ENCODE measurements at places on chromosomes 6 and 20. TPM values are rescaled to one million over a fixed set of nuclear protein-coding genes. Genes with fewer than 3 reads are reported as not detected.
A peak's percentile ranks its signal among the peaks of the same experiment; 100 is the strongest.

CARMIL1 gene
- total RNA-seq, result 11.6 TPM

GRCh38 chr6:127520066-127520465 lies 931 bp upstream of the MTCL3 start:
- DNase-seq, result no peak

DNA sequence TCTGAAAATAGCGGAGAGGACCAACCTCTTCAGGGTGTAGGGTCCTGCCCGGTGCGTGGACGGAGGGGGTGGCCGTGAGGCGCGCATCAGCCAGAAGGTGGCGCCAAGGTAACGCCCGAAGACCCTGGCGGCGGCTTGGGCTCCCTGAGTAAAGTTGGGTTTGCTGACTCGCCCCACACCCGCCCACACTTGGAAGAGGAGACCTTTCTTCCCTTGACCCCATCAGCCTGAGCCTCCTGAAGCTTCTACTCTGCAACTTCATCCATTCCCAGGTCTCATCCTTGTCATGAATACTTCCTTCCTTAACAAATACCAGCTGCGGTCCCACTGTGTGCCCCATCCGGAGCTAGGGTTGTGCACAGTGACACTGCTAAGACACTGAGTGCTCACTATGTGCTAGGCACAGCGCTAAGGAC lies 14.6 kb downstream of the CD40 start:
- DNase-seq, result peak; percentile 51

DNA sequence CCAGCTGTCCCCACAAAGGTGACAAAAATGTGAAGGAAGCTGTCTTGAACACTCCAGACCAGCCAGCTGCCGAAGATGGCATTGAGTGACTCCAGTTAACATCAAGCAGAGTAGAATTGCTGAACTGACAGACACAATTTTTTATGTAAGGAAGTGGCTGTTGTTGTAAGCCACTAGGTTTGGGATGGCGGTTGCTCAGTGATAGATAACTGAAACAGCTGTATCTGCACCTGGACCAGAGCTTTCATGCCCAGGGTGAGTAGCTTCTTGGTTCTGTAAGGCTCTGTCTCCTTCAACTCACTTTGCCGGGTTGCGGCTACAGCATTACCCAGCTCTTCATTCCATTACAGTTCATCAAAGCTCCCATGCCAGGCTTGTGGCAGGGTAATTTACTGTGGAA lies 49.7 kb upstream of the DDR1 start:
- DNase-seq, result peak; percentile 18

GRCh38 chr6:150129616-150130505 lies 13.0 kb upstream of the PPP1R14C start:
- no peak for DNase-seq

RBCK1 gene
- 108 TPM for total RNA-seq

- DNase-seq, result no peak
Observed at GRCh38 chr20:33781133-33781532, 30.0 kb upstream of the CHMP4B start.

DNA sequence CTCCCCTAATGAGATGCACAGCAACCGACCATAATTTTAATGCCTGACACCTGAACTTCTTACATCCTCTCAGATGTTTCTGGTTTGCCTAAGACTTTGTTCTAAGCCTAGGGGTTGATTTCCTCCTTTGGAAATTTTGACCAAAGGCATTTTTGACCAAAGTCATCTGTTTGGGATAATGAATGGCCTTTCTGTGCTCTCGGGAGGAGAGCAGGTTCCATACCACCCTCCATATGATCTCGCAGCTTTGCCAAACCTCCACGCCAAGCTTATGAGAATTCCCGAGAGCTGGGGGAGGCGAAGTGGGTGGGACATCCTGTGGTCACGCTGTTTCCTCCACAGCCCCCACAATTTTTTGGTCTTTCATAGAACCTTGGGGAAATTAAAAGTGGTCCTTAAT lies 91.7 kb downstream of the SCML4 start:
- DNase-seq, result no peak

RING1 gene
- 43.8 TPM for total RNA-seq

DNA sequence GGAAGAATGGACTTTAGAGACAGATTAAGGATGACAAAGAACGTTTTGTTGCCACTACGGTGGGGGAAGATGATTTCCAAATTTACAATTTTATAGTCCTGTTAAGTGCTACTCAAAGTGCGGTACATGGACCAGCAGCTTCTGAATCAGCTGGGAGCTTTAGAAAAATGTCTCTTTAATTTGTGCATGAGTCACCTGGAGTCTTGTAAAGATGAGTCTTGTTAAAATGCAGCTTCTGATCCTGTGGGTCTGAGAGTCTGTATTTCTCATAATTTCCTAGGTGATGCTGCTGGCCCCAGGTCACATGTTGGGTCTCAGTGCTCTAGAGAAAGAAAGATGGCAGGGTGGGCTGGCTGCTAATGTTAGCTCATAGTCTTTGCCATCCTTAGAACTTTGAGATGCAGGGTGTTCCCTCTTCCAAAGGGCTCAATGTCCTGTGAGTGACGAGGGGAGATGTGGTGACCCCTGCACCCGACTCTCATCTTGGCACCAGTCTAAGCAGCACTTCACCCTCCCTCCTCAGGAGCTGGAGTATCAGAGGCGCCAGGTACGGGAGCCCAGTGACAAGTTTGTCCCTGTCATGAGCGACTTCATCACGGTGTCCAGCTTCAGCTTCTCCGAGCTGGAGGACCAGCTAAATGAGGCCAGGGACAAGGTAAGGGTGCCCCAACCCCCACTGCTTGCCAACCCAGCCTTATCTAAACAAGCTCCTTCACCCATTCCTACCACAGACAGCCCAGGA lies 34.5 kb downstream of the MOCS1 start:
- DNase-seq, result no peak

GRCh38 chr20:34472246-34472925 lies 43.8 kb upstream of the DYNLRB1 start:
- no peak for DNase-seq

DNA sequence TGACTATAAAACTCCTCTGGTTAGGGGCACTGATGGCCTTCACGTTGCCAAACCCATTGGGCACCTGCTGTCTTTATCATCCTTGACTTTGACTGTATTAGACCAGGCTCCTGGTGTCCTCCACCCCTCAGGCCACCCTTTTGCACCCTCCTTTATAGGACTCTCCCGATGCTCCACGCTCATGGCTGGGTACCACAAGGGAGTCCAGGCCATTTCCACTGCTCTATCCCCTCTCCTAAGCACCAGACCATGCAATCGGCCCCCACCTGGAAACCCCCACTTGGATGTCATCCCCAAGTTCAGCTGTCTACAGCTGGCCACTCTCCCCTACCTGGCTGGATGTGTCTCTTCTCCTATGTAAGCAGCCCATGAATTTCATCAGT lies 115.2 kb downstream of the TOX2 start:
- DNase-seq, result no peak

DNA sequence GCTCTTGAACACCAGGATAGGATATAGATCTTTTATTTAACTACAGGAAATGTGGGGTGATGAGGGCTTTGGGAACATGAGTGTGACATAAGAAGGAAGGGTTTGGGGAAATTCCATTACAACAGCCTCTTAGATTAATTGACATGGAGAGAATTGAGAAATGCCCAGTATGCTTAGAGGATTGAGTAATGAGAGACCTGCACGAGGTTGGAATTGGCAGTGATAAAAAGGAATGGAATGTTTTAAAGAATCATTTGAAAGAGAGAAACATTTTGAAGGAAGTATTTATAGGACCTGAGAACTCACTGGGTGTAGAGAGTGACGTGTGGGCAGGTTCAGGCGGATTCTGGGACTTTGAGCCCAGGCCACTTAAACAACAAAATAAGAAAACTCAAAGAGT lies 227.0 kb downstream of the BMP2 start:
- no peak for DNase-seq

- peak; percentile 81 for DNase-seq
Observed at GRCh38 chr6:107716688-107717089, 107.4 kb downstream of the SCML4 start.

DNA sequence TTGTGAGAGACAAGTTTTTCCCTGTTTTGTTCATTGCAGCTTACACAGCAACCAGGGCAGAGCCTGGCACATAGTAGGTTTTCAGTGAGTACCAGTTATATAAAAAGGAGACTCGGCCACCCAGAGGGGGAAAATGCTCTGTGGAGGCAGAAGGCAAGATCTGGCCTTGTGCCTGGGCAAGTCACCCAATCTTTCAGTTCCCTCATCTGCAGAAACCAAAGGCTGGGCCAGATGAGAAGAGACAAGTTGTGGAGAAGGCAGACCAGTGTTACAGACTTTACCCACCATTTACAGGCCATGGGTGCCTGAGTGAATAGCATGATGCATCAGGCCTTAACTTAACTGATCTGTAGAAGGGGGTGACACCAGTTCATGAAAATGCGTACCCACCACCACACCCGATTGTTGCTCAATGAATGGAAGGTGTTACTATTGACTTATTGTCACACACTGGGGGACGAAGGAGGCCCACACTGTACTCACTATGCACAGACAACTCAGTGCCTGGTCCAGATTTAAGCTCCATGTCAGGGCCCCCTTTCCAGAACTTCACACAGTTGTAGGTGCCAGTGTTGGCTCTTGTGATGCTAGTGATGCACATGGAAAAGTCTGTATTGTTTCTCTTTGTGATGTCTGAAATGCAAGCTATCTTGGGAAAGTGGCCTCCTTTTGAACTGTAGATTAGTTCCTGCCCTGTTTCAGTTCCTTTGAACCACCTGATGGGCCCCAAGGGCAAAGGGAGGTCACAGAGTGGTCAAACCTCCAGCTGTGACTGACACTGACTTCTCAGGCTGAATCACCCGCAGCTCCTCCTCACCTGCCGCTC lies 64.3 kb upstream of the SIRPG start:
- no peak for DNase-seq

DNA sequence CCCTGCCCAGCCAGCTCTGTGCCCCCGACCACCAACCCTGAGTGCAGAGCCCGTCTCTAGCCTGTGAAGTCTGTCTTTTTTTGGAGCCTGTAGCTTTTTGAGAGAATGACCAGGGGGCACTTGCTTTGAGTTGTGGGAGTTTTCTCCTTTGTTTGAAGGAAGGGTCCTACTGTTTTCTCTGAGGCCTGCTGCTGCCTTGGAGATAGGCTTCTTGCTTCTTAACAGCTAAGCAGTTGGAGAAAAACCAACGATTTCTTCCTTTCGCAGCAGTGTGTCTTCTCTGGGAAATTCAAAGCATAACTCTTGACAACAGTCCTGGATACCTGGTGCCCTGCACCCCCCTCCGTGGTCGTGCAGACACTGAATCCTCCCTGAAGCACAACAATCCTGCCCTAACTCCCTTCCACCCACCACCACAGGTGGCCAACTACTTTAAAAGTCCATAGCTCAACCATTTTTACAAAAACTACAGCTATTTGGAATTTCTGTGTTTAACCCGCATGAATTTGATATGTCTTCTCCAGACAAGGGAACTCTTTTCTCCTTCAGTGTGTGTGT lies 61.0 kb downstream of the FAM50B start:
- DNase-seq, result no peak

DNA sequence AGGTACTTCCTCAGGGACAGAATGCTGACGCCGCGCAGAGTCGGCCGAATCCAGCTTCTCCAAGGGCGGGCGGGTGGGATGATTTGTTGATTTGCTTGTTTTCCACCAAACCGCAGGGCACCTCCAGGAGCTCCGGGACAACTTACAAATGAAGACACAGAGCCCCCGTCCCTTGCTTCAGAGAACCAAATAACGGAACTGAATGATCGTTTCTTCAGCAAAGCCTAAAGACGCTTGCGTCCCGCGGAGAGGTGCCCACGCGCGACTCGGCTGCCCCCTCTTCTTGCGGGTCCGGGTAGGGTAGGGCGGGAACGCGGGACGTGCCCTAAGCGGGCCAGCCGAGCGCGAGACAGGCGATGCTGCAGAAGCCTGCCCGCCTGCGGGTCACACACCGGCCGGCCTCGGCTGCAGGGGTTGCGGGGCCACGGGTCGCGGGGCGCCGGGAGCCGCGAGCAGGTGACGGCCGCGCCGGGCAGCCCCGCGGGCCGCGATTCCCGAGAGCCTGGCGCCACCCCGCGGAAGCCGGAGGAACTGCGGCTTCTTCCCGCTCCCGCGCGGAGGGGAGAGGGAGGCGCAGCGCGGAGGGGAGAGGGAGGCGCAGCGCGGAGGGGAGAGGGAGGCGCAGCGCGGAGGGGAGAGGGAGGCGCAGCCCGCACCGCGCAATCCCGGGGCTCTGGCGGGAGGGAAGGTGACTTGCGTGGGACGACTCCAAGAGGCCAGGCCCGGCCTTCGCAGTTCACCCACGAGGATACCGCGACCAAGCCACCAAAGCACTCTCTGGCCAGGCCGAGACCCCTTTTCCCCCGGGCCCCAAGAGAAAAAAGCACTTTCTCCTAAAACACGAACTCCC lies 7.7 kb upstream of the FOXF2 start:
- DNase-seq, result peak; percentile 28

TMEM217 gene
- total RNA-seq, result 0.23 TPM

- DNase-seq, result no peak
Observed at GRCh38 chr6:34951731-34952130, 62.7 kb downstream of the ANKS1A start.

- no peak for DNase-seq
Observed at GRCh38 chr6:20931093-20931492, 396.8 kb downstream of the CDKAL1 start.

GRCh38 chr6:14620522-14620921 lies 502.9 kb downstream of the CD83 start:
- no peak for DNase-seq

- DNase-seq, result no peak
Observed at GRCh38 chr6:16486661-16487060, 248.3 kb downstream of the GMPR start.

- no peak for DNase-seq
Observed at GRCh38 chr6:146990821-146991798, 213.1 kb upstream of the STXBP5 start.

GMPR gene
- 0.68 TPM for total RNA-seq

TNXB gene
- total RNA-seq, result 16.1 TPM

FAXC gene
- total RNA-seq, result not detected

RAET1L gene
- total RNA-seq, result not detected

RIN2 gene
- 0.89 TPM for total RNA-seq

Data from T-cell (primary cell).